ENCODE measurements at places on chromosomes 5 and 9.

- DNase-seq: no peak
Measured at GRCh38 chr5:154164249-154164581, 26.3 kb upstream of the GALNT10 start.

DNA sequence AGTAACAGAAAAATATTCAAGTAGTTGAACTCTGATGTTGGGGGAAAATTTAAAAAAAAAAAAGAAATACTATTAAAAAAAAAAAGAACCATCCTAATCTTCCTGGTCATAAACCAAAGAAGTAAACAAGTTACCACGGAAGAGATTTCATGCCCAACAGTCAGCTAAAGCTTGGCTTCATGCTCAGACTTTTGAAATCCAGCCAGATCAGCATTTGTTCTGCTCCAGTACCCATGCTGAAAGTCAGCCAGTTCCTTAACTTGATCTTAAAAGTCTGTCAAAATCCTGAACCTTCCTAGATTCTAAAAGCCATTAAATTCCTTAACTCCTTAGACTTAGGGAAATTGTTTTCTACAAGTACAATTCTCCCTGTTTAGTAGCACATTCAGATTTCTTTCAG lies 908.7 kb upstream of the CDH9 start:
- DNase-seq: no peak

DNA sequence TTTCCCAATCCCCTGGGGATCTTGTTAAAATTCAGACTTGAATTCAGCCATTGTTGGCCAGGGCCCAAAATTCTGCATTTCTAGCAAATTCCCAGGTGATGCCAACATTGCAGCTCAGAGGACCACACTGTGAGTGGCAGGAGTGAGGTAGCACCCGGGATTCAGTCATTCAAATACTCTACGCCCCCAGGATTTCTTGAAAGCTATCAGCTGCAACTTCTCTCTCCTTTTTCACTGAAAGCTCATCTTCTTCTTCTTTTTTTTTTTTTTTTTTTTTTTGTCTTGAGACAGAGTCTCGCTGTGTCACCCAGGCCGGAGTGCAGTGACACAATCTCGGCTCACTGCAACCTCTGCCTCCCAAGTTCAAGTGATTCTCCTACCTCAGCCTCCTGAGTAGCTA lies 19.3 kb upstream of the ANKH start:
- DNase-seq: no peak

DNA sequence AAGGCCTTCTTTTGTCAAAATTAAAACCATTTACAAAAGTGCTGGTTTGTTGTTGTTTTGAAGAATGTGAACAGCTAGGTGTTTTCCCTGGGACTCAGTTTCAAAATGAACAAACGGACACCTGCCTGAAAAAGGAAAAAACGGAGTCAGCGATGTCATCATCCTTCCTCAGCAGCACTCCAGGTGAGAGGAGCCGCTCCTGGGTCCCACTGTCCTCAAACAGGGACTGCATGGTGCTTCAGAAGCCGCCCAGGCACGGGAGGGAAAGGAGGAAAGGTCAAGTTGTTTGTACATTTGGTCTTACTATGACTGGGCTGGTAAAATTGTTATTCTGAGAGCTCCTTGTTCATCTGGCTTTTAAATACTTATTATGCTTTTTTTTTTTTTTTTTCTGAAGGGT lies 69.0 kb upstream of the ZSWIM6 start:
- DNase-seq: no peak

- no peak for DNase-seq
Measured at GRCh38 chr5:58970766-58971165, 387.9 kb downstream of the RAB3C start.

- DNase-seq: no peak
Measured at GRCh38 chr9:90306158-90306557, 336.5 kb downstream of the DIRAS2 start.

DNA sequence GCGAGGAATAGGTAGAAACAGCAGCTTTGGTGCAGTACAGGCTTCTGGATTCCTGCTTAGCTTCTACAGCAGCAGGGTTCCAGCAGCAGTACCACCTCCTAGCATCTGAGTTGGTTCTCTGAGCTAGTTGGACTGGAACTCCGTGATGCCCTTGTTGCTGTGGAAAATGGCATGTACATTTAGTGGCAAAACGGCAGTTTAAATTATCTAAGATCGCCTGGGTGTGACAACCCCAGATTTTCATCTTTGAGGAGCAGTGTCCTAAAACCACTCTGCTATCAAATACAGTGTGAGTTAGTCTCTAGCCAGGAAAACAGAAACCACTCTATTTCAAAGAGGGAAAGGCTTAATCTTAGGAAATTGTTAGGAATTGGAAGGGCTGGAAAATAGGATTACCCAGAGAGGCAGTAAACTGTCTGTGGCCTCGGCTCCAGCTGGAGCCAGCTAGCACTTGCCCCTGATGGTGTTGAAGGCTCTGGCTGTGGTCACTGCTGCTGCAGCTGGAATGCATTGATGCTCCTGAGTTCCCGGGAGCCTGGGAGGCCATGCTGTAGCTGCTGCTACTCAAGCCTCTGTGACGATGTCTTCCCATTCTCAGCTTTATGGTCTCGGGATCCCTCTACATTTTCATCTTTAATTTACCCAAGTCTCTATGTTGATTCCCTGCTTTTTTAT lies 29.4 kb downstream of the RAD23B start:
- DNase-seq: peak; percentile 19

DNA sequence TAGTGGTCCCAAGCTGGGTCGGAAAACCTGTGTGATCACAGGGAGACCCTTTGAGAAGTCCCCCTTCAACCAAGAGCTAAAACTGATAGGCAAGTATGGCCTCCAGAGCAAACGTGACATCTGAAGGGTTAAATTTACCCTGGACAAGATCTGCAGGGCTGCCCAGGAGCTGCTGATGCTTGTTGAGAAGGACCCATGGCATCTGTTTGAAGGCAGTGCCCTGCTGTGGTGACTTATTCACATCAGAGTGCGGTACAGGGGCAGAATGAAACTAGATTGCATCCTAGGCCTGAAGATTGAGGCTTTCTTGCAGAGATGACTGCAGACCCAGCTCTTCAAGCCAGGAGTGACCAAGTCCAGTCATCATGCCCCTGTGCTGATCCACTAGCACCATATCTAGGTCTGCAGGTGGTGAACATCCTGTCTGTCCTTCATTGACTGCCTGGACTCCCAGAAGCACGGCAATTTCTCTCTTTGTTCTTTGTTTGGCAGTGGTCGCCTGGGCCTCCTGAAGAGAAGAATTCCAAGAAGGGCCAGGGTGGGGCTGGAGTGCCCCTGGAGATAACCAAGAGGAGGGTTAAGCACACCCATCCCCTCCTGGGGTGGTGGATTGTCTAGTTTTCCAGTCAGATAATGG lies 25.7 kb upstream of the CHD1 start:
- no peak for DNase-seq

DNA sequence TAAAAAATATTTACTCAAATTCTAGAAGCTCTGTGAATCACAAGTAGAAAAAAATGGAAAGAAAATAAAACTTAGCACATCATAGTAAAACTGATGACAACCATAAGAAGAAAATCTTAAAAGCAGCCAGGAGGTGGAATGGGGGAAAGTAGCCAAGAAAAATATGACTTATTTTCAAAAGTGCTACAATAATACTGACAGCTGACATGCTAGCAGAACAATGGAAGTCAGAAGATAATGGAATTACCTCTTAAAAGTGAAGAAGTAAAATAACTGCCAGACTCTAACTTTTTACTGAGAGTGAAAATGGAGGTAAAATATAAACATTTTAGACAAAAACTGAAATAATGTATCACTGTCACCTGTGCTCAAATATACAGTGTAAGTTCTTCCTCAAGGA lies 532.2 kb upstream of the SGCD start:
- no peak for DNase-seq

GRCh38 chr9:63816751-63817621 lies 1468.0 kb downstream of the FOXD4L5 start:
- peak; percentile 60 for DNase-seq

DNA sequence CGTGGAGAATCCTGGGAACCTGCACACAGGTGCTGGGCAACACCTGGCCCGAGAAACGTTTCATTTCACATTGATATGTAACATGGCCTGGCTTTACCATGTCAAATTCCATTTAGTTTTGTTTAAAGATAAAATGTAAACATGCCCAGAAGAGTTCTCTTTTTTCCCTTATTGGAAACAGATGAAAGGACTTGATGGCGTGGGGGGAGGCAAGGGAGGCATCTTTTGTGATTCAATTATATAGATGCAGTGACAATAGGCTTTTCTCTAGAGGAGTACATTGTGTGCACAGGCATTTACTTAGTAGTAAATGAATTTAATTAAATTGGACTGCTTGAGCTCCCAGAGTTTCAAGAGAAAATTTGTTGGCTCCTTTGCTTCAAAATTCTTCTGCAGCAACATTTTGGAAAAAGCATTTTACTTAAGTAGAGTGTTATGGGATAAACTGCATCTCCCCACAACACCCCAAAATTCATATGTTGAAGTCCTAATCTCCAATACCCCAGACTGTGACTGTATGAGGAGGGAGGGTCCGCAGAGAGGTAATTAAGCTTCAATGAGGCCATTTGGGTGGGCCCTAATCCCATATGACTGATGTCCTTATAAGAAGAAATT lies 254.3 kb upstream of the NFIL3 start:
- no peak for DNase-seq

- no peak for DNase-seq
Measured at GRCh38 chr5:149181732-149182131, 40.4 kb downstream of the ABLIM3 start.

DNA sequence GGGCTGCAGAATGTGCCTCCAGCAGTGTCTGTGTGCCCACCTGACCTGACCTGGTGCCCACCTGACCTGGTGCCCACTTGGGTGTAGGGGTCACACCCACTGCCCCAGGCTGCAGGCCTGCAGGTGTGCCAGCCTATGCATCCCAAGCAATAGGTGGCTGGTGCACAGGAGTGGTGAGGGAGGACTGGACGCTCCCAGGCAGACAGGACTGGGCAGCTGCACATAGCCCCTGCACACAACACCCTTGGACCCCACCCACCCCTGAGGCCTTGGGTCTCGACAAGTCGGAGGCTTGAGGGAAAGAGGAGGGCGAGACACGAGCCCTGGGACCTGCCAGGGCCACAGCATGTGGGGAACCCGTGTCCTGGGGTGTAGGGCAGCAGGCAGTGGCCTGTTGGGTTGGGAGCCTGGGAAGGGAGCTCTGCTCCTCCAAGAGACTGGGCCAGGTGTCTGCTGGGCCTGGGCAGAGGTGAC lies 10.8 kb upstream of the NRARP start:
- DNase-seq: no peak

- no peak for DNase-seq
Measured at GRCh38 chr9:108056805-108057386, 567.3 kb upstream of the KLF4 start.

DNA sequence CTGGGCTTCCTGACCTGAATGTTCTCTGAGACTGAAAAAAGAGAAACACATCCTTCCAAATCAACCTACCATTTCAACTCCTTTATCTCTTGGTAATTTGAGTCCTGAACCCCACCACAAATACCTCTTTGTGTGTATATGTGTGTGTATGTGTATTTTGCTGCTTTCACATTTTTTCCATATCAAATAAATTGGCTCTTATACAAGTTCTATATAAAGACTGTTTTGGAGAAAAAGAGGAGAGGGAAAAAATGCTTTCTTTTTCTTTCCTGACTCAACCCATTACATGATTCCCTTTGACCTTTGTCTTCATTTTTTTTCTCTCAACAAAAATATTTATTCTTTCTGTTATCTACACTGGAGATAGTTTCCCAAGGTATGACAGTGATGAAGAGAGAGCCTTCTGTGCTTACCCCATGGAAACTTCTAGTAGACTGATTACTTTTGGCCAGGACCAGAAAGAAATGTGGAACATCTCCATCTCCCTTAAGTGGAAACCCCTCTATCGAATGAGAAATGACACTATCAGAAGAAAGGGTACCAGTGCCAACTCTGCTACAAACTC lies 85.3 kb downstream of the PAPPA start:
- no peak for DNase-seq

DNA sequence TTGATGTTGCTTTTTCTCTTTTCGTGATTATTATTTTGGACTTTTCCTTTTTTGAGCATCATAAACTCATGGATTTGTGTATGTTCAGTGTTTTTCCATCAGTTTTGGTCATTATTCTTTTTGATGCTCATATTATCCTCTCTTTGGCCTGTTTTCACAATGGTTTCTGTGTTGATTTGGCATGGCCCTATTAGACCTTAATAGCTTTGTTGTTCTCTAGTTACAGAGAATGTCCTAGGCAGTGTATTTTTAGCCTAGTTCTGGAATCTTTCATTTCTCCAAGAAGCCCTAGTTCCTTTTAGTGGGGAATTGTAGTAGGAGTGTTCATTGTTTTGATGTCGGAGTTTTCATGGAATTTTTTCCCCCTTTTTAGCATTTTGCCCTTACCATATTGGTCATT lies 41.3 kb upstream of the ROPN1L start:
- DNase-seq: no peak

- DNase-seq: peak; percentile 61
Measured at GRCh38 chr9:136267261-136268111, 21.9 kb upstream of the QSOX2 start.

- DNase-seq: no peak
Measured at GRCh38 chr9:113755433-113755832, 120.7 kb upstream of the ZNF618 start.

GRCh38 chr9:85741095-85741874 lies 469 bp downstream of the AGTPBP1 start:
- no peak for DNase-seq

DNA sequence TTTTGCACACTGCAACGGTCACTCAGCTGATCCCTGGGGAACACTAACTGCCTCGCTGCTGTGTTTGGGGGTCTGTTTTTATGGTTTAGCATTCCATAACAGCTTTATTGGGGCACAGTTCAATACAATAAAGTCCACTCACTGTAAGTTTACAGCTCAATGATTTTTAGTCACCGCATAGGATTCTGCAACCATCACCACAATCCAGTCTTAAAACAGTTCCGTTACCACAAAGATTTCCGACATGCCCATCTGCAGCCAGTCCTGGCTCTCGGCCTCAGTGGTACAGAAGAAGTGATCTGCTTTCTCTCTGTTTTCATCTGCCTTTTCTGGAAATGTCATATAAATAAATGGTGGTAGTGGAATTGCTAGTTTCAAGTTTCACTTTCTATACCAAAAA lies 23.6 kb downstream of the OR2V2 start:
- DNase-seq: no peak

DNA sequence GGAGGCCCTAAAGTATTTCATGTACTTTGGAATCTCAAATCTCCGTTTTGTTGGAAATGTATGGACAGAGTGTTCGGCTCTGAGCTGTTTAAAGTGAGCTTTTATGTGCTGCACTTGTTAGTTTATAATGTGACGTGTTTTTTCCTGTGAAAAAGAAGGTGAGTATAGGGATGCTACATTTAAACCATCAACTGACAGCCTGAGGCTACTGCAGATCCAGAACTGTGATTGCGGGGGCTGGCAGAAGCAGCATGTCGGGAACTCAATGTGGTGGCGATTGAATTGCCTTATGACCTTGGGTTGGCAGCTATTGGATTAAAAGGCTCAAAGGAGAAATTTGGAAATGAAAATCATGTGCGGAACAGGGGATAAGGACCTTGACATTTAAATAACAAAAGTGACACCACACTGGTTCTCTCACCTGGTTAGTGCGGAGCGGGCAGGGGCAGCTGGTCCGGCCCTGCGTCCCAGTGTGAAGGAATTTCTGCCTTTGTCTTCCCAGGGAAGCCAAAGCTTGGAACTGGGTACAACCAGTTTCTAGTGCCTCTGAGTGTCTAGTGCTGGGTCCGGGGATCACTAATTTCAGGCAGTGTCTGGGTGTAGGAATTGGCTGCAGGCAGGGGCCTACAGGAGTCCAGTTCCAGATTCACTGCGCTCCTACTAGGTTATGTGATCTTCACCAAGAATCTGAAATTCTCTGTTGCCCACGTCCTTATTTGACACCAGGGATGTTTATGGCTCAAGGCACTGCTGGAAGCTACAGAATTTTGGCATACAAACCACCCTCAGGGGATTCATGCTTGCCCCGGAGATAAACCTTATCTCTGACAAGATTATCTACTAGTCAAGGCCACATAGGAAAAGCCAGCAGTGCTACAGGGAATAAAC lies 120.7 kb upstream of the ERCC6L2 start:
- DNase-seq: no peak
